ENCODE measurements at places on chromosomes 2 and 18.

DNA sequence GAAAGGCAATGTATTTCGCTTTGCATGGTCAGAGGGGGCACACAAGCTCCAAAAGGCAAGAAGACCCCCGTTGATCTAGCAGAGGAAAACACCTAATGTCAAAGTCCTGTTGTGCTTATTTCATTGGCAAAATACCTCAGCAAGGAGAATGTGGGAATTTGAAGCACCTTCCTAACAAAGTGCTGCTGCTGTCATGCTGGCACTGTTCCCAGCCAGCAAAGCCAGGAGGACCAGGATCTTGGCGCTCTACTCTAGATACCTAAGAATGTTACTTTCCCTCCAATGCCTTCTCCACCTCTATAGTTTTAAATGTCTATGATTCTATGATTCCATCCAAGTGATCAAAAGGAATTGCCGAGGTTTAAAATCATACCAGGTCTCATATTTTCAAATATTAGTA is 867.9 kb upstream of the POU3F3 start:
- no peak for DNase-seq
- H3K36me3 ChIP-seq = no peaks in the 10 kb centered on the region
- H3K4me1 ChIP-seq = no peaks in the 10 kb centered on the region

DNA sequence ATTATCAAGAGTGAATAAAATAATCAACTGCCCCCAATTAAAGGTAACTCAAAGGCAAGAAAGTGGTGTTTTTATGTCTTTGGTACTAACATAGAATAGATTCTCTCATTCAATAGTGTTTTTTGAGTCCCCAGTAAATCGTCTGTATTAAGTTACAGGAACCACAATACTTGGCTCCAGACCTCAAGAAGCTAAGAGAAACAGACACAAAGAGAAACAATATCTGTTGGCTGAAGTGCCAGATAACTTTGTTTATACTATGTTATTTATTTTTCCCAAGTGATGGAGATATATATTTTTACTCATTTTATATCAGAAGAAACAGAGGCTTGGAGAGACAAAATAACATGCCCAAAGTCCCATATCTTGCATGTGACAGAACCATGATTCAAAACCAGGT is 201.7 kb upstream of the HNRNPA3 start:
- H3K36me3 ChIP-seq = no peaks in the 10 kb centered on the region
- H3K27me3 ChIP-seq = no peaks in the 10 kb centered on the region
- H3K27ac ChIP-seq = no peak overlapping the region
- no peak overlapping the region for H3K4me3 ChIP-seq

DNA sequence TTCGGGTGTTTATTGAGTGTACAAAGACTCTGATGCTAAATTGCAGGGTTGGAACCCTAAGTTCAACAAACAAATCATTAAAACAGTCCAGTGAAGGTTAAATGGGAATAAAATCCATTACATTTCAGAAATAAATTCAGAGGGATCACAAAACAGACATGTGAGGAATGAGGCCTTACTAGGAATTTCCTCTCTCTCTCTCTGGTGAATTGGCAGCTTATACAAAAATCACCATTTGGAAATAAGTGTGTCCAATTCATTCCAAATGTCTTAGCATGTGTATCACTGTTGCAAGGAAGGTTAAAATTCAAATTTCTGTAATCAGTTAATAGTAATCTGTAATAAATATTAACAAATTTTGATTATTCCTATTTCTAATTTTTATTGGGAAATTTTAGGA is 228.6 kb upstream of the PXDN start:
- no peak overlapping the region for H3K4me3 ChIP-seq
- no peaks in the 10 kb centered on the region for H3K4me1 ChIP-seq
- H3K27me3 ChIP-seq = no peaks in the 10 kb centered on the region

DNA sequence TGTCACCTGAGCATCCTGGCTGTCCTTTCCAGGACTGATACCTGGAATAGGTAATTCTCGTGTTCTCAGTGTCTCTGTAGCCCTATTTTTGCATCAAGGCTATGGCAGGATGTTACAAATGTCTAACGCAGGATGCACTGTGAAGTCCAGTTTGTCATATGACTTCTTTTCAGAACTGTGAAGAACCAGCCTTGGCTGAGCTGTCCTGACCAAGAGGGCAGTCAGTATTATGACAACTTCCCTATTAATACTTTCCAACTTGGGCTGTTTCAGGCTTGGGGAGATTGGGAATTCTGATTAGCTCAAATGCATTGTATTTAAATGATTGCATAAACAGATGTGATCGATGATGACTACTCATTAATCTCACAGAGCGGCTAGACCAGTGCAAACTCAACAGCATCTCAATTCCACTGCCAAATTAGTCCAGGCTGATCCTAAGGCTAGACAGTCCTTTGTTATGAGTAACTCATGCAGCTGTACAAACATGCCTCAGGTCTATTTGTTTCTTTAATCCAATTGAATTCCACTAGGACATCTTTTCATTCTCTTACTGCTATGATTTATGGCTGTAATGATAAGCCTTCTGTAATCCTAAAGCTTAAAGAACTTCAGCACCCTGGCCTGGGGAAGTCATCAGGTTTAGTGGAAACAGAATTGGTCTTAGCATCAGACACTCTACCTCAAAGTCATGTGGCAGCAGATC is 331.6 kb downstream of the KCNS3 start:
- H3K36me3 ChIP-seq = no peaks in the 10 kb centered on the region
- H3K27me3 ChIP-seq = no peaks in the 10 kb centered on the region
- H3K4me3 ChIP-seq = no peak overlapping the region
- DNase-seq = no peak
- no peaks in the 10 kb centered on the region for H3K4me1 ChIP-seq

DNA sequence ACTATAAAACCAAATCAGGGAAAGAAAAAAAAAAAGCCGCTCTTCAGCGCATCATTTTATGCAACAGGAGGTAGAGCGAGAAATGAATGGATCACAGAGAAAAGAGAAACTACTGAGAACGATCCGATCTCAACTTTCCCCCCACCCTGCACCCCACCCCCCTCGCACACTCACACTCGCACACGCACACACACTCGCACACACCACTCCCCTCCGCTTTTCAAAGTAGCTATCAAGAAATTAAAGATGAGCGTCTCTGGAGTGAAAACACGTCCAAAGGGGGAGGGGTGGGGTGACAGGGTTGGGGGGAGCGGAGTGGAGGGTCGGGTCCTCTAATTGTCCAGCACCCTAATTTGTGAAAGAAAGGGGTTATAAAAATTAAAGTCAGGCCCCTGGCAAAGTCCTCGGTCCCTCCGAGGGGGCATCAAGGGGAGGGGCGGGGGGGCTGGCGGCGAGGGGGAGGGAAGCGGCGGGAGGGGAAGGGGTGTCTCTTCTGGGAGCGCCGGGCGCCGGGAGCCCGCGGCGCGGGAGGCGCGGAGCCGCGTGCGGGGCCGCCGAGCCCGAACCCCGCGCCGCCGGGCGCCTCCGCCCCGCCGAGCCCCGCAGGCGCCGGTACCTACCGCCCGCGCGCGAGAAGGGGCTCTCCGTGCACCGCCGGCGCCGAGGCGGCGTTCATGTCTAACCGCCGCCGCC is 428 bp downstream of the TCF4 start:
- no peaks in the 10 kb centered on the region for H3K4me1 ChIP-seq
- DNase-seq = no peak
- H3K4me3 ChIP-seq = peak overlapping the region; percentile 61
- H3K27ac ChIP-seq = peak overlapping the region; percentile 83

GRCh38 chr2:200693836-200694470 is 108.1 kb downstream of the AOX1 start:
- no peak for DNase-seq
- H3K4me3 ChIP-seq = no peak overlapping the region
- H3K36me3 ChIP-seq = no peaks in the 10 kb centered on the region
- H3K27me3 ChIP-seq = no peaks in the 10 kb centered on the region

DNA sequence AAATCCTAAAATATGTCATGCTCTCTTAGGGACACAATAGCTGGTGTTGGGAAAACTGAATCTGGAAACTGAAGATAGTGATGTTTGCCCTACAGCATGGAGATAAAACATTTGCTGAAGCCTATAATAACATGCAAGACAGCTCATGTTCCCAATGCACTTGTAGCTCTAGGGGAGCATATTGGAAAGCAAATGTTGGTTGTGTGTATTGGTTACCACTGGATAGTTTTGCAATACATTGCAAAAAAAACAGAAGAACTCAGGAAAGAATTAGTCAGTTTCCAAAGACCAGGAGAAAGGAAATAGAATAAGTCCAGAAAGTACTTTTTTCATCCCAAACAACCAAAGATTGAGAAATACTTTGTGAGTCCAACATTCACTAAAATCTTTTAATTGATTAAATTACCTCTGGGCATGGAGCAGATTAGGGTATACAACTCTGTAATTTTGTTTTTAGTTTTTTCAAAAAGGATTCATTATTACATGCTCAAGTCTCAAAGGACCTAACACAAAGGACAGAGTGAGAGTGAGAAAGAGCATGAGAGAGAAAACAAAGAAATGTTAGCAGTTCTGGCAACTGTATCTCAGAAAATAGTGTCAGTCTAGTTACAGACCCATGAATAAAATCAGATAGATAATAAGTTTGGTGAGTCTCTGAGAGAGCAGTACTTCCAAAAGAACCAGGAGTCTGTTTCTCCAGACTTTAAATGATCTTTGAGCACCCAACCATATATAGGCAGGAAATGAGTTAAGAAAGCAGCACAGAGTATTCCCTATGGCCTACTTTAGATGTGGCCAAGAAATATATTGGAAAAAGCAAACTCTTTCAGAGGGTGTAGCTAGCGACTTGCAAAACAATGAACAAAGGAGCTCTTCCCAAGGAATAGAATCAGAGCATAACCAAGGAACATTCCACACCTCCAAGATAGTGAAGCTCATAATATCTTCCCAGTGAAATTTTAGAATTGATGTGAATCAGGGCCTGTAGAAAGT is 36.6 kb upstream of the COL3A1 start:
- H3K27ac ChIP-seq = no peak overlapping the region
- H3K36me3 ChIP-seq = no peaks in the 10 kb centered on the region
- no peak overlapping the region for H3K4me3 ChIP-seq
- no peaks in the 10 kb centered on the region for H3K27me3 ChIP-seq
- DNase-seq = no peak

DNA sequence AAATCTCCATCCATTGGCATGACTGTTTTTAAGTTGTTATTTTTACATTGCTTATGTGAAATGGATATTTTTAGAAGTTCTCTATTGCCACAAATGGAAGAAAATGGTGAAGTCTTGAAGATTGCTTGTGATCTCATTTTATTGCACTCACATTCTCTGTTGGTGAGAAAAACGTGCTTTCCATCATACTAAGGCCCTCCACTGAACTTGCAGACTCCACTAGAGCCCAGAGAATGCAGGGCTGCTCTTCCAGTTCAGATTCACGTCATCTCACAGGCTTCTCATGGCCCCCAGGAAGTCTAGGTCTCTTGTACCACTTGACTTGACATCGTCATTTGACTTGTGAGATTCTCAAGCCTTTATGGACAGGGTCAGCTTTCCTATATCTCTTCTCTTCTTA is 254.8 kb upstream of the COPS8 start:
- H3K36me3 ChIP-seq = no peaks in the 10 kb centered on the region
- H3K27ac ChIP-seq = no peak overlapping the region
- no peak for DNase-seq
- no peak overlapping the region for H3K4me3 ChIP-seq

GRCh38 chr2:144096531-144096930 is 423.4 kb downstream of the ZEB2 start:
- H3K4me3 ChIP-seq = no peak overlapping the region
- no peaks in the 10 kb centered on the region for H3K27me3 ChIP-seq
- H3K27ac ChIP-seq = no peak overlapping the region
- H3K4me1 ChIP-seq = no peaks in the 10 kb centered on the region

DNA sequence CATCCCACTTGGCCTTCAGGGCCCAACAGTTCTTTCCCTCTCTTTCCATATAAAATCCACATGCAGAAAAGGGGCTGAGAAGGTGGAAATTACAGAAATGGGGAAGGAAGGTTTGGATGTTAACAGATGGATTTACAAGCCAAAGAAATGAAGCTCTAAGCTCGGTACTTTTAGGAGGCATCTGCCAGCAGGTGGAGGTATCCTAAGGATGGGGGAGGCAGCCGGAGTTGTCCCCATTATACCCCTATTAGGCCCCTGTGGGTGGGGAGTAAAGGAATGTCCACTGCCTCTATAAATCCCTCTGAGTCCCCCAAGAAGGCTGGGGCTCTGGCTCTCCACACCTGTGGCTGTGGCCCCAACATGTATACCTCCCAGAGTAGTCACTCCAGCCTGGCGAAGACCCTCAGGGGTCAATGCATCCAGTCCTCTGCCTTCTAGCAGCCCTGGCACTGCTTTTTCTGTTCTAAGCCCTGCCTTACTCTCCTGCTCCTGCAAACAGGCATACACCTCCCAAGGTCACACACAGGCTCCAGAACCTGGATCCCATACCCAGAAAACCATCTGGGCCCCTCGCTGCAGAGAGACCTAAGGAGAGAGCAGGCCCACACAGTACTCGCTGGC is 1.2 kb downstream of the FBXO41 start:
- H3K4me3 ChIP-seq = no peak overlapping the region
- no peaks in the 10 kb centered on the region for H3K36me3 ChIP-seq
- H3K27ac ChIP-seq = no peak overlapping the region
- DNase-seq = no peak
- no peaks in the 10 kb centered on the region for H3K4me1 ChIP-seq
- no peaks in the 10 kb centered on the region for H3K27me3 ChIP-seq

- H3K36me3 ChIP-seq = no peaks in the 10 kb centered on the region
- no peak overlapping the region for H3K4me3 ChIP-seq
- H3K27me3 ChIP-seq = no peaks in the 10 kb centered on the region
Observed at GRCh38 chr2:157441072-157441454, 2.8 kb downstream of the CYTIP start.

GRCh38 chr18:11751341-11752115 is 62.5 kb downstream of the GNAL start:
- peak overlapping the region; percentile 34 for H3K4me3 ChIP-seq
- no peaks in the 10 kb centered on the region for H3K27me3 ChIP-seq
- no peaks in the 10 kb centered on the region for H3K36me3 ChIP-seq
- H3K27ac ChIP-seq = no peak overlapping the region
- no peak for DNase-seq

DNA sequence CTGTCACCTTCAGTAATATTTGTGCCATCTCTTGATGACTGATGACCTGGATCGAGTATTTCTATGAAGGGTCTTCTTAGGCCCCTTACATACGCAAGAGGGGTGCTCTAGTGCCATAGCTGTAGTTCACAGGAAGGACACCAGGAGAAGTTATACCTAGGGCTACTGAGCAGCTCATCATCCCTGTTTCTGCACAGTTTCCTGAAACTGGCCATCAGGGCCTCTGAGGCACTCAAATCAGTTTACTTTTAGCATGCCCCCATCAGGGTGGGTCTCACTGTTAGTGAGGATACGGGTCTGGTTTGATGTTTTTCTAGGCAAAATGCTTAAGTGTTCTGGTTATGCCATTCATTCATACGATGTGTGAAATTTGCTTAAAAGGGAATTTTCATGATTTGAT is 20.0 kb upstream of the FBLN7 start:
- H3K27me3 ChIP-seq = no peaks in the 10 kb centered on the region
- no peaks in the 10 kb centered on the region for H3K4me1 ChIP-seq
- no peaks in the 10 kb centered on the region for H3K36me3 ChIP-seq
